Naive B cell (primary cell): ENCODE measurements at places on chromosomes 6 and 20.

GRCh38 chr6:100780648-100781047 lies 100.5 kb downstream of the ASCC3 start:
- no peaks in the 10 kb centered on the region for H3K4me1 ChIP-seq
- DNase-seq, result no peak
- no peak overlapping the region for H3K27ac ChIP-seq
- no peak overlapping the region for H3K4me3 ChIP-seq
- H3K36me3 ChIP-seq, result no peaks in the 10 kb centered on the region

DNA sequence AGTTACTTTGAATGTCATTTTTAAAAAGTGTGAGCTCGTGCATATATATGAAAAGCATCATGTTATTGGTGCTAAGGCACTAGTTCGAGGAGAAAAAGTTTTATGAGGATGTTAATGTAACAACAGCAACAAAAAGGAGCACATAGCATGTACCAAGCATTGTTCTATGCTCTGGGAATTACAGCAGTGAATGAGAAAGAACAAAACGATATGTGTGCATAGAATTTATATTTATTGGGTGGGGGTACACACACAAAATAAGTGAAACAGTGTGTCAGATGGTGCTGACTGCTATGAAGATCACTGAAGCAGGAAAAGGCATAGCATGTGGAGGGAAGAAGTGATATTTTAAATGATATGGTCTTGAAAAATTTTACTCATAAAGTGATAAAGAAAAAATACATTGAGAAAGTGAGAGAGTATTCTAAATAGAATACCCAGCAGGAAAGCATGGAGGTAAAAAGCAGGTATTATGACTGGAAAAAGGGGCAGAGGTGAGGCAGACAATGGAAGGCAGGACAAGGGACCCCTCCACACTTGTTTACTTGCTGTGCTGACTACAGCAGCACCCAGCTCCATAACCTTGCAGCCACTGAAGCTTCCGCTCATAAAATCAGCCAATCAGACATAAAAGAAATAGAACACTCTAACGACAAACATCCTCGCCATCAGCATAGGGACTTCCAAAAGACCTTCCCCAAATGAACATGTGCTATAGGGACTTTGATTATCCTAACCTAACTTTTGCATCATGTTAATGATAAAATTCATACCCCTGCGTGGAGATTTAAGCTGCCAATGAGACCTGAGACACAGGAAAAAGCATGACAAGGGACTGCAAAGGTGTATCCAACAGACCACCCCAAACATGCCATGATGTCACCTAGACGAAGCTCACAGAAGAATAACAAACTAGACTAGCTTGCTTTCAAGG lies 119.9 kb downstream of the HFE start:
- no peak overlapping the region for H3K4me3 ChIP-seq
- no peaks in the 10 kb centered on the region for H3K36me3 ChIP-seq
- H3K27ac ChIP-seq, result no peak overlapping the region
- H3K4me1 ChIP-seq, result peaks cover 19% of the 10 kb centered on the region
- no peak for DNase-seq

DNA sequence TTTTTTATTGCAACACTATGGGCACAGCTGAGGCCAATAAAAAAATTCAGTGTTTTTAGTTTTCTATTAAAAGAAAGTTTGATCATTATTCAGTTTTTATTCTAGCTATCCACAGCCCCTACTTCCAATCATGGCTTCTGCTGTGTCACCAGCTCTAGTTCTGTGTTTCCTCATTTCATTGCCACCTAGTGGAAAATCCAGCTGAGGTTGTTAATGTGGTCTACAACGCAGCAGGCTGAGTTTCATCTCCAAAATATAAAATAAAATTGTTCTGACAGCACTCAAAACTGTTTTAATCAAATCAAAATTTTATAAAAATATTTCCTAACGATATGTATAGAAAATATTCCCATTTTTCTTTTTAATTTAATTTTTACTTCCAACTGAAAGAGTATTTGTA lies 13.6 kb downstream of the COL9A1 start:
- H3K27me3 ChIP-seq, result peaks cover 16% of the 10 kb centered on the region
- no peaks in the 10 kb centered on the region for H3K4me1 ChIP-seq
- H3K27ac ChIP-seq, result no peak overlapping the region
- H3K36me3 ChIP-seq, result no peaks in the 10 kb centered on the region
- no peak overlapping the region for H3K4me3 ChIP-seq

- no peak overlapping the region for H3K27ac ChIP-seq
- no peaks in the 10 kb centered on the region for H3K4me1 ChIP-seq
- H3K36me3 ChIP-seq, result no peaks in the 10 kb centered on the region
- H3K4me3 ChIP-seq, result no peak overlapping the region
These were observed 36.1 kb upstream of the FAM210B start for GRCh38 chr20:56322681-56323080.

- peaks cover 17% of the 10 kb centered on the region for H3K27me3 ChIP-seq
- peak; percentile 44 for DNase-seq
- peaks cover 30% of the 10 kb centered on the region for H3K4me1 ChIP-seq
These were observed 26.2 kb downstream of the TTBK1 start for GRCh38 chr6:43269273-43270007.

DNA sequence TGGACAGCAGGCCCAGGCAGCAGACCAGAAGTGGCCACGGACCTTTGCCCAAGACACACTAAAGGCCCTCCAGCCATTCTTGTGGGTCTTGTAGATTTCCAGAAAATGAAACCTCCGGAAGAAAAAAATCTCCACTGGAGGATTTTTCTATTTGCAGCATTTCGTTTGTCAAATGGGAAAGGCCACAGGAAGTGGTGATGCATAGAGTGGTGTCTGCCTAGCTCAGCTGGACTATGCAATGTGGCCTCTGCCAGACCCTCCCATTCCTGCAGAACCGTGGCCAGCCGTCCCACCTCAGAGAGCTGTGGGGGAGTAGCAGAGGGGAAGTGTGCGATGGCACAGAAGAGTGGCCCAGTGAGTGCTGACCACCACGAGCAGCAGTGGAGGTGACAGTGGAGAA lies 24.0 kb upstream of the INSM1 start:
- H3K4me3 ChIP-seq, result no peak overlapping the region
- H3K4me1 ChIP-seq, result no peaks in the 10 kb centered on the region
- H3K27ac ChIP-seq, result no peak overlapping the region
- H3K27me3 ChIP-seq, result peaks cover 13% of the 10 kb centered on the region

DNA sequence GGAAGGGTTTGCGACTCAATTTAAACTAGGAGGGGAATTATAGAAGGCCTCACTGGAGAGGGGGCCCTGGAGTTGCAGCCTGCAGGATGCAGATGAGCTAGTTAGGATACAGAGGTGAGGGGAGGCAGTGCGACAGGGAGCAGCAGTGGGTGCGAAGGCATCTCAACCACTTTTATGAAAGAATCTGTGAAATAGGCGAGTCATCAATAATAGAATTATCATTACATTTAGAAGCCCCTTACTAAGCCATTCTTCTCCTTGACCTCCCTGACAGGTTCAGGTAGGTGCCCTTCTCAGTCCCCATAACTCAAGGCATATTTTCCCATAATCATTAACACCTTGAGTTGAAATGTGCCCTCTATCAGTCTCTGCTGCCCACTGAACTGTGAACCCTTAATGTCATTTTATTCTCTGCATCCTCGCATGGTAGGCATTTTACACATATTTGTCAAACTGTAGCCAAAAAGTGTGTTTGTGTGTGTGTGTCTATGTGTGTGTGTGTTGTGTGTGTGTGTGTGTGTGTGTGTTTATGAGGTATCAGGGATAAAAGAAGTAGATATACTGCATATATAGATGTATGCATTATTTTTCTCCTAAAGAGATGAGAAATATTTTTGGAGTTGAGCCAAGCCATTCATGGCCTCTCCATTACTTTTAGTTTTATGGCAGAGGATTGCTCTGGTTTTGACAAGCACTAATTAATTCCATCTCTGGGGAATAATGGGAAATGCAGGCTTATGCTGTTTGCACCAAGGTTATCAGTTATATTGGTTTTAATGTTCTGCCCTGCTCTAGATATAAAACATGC lies 898.8 kb downstream of the KIF16B start:
- H3K4me1 ChIP-seq, result no peaks in the 10 kb centered on the region
- no peak for DNase-seq
- no peak overlapping the region for H3K4me3 ChIP-seq
- peaks cover 17% of the 10 kb centered on the region for H3K27me3 ChIP-seq

DNA sequence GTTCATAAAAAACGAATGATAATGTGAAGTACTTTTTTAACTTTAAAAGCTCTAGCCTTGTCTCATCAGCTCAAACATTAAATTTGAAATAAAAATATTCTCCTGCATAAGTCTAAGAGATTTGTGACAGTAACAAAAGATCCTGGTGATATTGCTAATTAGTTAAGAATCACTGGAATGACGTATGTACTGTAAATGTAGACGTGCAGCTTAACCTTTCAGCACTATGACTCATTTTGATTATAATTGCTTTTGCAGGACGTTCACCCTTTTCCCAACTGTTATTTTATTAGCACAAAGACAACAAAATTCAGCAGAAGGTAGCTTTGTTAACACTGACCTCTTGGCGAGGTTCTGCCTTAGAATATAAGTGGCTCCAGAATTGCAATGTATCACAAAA lies 68.6 kb downstream of the TENT5A start:
- H3K36me3 ChIP-seq, result no peaks in the 10 kb centered on the region
- H3K27ac ChIP-seq, result no peak overlapping the region
- no peak overlapping the region for H3K4me3 ChIP-seq

- H3K27ac ChIP-seq, result no peak overlapping the region
- no peak overlapping the region for H3K4me3 ChIP-seq
- DNase-seq, result no peak
- H3K4me1 ChIP-seq, result peaks cover 8% of the 10 kb centered on the region
- no peaks in the 10 kb centered on the region for H3K36me3 ChIP-seq
These were observed 8.6 kb upstream of the SIRPB2 start for GRCh38 chr20:1499528-1500420.

- no peaks in the 10 kb centered on the region for H3K36me3 ChIP-seq
- no peak overlapping the region for H3K4me3 ChIP-seq
- DNase-seq, result no peak
- H3K27me3 ChIP-seq, result no peaks in the 10 kb centered on the region
These were observed 147.9 kb downstream of the HAO1 start for GRCh38 chr20:7792150-7792869.

GRCh38 chr6:41560431-41561192 lies 14.4 kb downstream of the FOXP4 start:
- no peaks in the 10 kb centered on the region for H3K36me3 ChIP-seq
- H3K4me1 ChIP-seq, result peaks cover 46% of the 10 kb centered on the region
- peak overlapping the region; percentile 92 for H3K4me3 ChIP-seq
